ENCODE measurements at places on chromosomes 7 and 10.

- DNase-seq, result no peak
Measured at GRCh38 chr7:132996581-132997242, 85.2 kb downstream of the CHCHD3 start.

DNA sequence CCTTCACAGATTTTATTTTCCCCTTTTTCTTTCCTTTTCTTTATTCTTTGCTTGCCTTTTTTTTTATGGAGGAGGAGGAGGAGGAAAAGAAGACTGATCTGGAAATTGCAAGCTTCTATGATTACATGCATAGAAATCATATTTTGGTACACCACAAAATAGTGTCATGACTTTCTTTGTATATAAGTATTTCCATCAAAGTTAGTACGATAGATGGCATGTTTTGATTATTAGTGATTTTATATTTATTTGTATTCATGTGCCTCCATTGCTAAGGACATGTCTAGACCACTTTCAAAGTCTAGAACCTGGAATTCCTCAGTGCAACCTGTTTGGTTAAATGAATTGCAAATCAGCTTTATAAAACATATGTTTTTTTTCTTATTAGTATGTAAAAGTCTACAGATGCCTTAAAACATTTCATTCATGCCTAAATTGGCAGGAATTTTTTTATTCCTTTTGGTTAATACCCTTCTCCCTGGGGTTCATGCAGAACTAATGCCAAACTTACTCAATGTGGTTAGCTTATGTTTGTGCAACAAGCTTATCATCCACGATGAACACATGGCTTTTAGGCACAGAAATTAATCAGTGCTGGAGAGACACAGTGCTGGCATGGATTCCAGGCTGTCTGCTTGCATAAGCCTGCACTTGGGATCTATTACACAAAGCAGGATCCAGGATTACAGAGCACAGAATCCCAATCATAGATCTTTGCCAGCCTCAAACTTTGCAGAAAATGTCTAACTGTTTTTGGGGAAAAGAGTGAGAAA is 213.1 kb downstream of the CHRM2 start:
- DNase-seq, result no peak

DNA sequence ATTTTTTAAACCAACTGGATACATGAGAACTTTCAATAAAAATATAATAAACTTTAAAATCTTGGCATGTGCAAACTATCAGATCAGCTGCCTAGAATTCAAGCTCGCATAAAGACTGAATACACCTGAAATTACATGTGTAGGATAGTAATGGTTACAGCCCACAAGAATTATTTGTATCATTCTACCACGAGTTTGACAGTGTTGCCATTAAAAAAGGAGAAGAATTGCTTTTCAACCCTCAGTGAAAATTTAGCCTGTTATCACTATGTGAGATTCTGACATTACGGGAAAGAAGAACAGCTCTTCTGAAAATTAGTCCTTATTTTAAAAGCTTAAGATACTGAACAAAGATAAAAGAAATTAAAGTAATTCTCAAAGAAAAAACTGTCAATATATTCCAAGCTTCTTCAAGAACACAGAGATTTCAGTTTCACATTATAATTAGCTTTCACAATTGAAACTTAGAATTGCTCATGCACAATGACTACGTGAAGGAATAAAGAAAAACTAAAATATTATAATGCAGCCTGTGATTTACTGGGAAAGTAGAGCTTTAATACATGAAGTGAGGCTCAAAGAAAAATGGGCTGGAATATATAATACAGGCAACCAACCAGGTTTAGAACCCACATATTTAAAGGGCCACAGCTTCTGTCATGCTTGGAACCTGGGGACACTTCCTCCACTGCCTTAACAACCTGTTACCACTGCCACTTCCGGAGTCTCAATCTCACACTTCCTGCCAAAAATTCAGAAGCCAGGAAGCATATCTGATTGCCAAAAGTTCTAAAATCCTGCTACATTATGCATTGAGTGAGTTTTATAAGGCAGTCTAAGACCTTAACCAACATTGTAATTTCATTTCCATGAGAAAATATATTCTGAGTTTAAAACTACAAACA is 23.2 kb downstream of the TPK1 start:
- peak; percentile 51 for DNase-seq

- no peak for DNase-seq
Measured at GRCh38 chr10:113775686-113776294, 24.3 kb downstream of the PLEKHS1 start.

- no peak for DNase-seq
Measured at GRCh38 chr10:132606031-132606491, 68.5 kb downstream of the INPP5A start.

DNA sequence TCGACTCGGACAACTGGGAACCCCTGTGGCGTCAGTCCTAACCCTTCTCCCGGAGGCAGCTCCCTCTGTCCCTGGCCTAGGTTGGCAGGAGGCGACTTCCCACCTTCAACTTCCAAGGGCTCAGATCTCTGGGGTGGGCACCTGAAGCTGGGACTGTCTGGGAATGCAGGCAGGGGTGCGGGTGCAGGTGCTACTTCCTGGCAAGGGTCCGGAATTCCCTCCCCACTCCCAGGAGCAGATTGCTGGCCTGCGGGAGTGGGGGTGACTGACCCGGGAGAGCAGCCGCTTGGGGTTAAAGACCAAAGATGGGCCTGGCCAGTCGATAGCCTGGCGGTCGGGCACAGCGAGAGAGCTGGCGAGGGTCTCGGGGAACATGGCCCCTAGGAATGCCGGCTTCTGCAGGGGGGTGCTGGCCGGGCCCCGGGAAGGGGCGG is 387 bp downstream of the EPHA1 start:
- DNase-seq, result no peak

DNA sequence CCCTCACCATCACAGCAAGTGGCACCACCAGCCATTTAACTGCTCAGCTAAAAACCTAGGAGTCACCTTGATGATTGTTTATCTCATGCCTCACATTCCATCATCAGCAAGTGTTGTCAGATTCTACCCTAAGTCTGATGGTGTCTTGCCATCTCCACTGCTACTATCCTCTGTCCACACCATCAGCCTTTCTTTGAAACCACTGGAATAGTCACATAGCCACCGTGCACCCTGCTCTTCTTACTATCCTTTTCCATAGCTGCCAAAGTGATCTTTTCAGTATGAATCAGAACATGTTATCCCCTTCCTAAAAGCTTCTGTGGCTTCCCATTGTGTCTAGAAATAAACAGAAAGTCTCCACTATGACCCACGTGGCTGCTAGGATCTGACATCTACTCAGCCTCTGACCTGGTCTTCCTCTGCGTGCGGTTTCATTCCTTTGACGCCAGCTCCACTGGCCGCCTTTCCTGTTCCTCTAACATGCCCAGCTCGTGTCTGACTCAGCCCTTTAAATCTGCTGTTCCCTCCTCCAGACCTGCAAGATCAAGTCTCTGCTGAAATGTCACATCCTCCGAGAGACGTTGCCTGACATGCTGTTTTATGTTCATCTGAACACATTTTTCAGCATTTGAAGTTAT is 16.5 kb upstream of the CHN2 start:
- peak; percentile 6 for DNase-seq

DNA sequence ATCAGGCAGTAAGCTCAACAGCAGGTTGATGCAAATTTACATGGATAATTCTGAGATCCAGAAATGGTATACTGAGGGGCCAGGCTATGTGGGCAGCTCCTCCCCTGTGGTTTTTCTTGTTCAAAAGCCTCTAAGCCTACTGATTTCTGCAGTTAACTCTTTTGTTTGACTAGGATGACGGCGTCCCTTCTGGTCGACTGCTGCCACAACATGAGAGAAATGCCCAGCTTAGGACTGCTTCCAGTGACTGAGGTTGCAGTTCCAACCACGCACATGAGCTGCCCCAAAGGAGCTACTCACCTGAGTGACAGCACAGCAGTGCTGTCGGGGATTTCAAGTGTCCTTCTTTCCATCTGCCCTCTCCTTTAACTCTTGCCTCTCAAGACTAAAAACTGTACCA is 973.0 kb upstream of the GHITM start:
- DNase-seq, result no peak

GRCh38 chr10:69850440-69850839 is 48.7 kb downstream of the COL13A1 start:
- no peak for DNase-seq

GRCh38 chr10:129774082-129774735 is 189.9 kb downstream of the EBF3 start:
- DNase-seq, result no peak

DNA sequence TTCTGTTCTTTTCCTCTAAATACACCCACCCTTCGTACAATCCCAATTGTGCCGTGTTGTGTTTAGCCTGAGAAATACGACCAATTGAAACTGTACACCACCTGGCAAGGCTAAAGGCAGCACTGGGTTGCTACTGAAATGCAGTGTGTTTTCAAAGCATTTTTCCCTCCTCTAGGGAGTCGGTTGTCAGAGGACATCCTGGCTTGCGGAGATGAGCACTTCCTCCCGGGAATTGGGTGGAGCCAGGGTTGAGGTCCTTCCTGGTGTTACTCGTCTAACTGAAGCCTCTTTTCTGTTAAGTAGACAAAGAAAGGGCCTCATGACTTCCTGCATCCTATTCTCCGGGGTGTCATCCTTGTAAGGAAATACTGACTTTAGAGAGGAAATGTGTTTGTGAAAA is 133.5 kb downstream of the MTPAP start:
- peak; percentile 95 for DNase-seq

- DNase-seq, result peak; percentile 33
Measured at GRCh38 chr10:3785851-3786271, 852 bp upstream of the KLF6 start.

GRCh38 chr7:157525491-157525915 is 188.7 kb downstream of the DNAJB6 start:
- no peak for DNase-seq

DNA sequence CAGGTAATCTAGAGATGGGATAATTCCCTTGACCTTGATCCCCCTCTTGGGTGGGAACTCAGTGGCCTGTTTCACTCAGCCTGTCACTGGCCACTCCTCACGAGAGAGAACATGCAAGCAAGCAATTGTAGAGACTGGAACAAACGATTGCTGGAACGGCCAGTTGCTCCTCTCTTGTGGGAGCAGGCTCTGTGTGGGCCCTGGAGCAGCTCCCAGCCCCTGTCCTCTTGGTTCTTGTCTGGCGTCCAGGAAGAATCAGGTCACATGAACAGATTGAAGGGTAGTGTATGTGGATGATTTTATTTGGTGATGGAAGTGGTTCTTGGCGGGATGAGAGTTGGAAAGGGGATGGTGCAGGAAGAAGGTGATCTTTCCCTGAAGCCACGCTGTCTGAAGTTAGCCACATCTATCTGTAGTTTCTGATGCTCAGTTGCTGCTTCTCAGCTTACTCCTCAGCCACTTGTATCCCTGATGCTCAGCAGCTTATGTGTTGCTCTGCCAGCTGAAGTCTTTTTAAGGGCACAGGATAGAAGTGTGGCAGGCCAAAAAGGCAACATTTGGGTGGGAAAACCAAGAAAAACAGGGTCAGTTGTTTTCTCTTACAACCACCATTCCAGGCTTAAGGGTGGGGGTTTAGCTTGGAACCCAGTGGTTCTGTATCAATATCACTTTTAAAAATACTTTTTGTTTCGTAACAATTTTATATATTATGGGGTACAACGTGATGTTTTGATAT is 15.9 kb downstream of the RNF133 start:
- DNase-seq, result no peak

GRCh38 chr10:75733135-75733890 is 301.9 kb downstream of the LRMDA start:
- peak; percentile 25 for DNase-seq

DNA sequence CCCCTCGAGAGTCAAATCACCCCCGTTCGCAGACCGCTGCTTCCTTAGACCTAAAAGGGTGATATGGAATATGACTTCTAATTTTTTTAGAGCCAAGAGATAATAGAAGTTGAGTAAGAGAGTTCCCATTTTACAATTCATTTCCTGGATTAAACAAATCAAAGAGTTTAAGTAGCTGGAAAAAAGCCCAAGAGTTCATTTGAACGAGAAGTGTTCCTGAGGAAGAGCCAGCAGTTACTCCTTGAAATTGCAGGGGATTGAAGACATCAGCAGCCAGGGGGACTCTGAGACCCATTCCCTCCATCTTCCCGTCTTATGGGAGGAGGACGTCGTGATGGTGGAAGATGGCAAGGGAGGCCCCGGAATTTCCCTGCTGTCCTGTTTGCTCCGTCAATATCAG is 277.0 kb downstream of the WDR11 start:
- DNase-seq, result no peak

DNA sequence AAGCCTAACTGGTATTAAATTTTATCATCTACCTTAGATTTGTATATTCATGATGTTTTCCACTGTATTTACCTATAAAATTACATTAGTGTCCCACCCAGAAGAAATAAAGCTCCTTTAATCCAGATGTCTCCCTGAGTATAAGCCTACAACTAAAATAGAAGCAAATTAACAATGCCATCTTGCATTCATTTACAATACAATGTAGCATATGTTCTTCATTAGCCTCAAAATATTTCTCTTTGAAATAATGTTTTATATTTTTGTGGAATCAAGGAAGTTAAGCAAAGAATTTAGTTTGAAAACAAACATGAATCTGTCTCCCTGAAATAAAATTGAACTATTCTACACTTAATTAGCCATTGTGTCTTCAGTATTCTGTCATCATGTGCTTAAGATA is 112.3 kb downstream of the CACNA2D1 start:
- no peak for DNase-seq

- peak; percentile 38 for DNase-seq
Measured at GRCh38 chr10:72318418-72319262, 36.1 kb downstream of the DNAJB12 start.

DNA sequence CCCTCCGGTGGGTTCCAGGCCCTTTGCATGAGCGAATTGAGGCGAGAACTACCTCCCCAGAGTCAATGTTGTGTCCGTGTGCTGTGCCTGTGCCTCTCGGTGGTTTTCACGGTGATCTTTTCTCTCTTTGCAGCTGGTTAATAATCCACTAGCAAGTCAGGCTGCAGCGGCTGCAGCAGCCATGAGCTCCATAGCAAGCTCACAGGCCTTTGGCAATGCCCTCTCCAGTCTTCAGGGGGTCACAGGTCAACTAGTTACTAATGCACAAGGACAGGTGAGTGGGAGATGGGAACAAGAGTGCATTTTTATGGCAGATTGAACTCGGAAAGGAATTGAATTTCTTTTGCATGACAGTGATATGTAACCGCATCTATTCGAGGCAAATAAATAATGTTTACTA is 159.7 kb upstream of the YAE1 start:
- no peak for DNase-seq

- DNase-seq, result no peak
Measured at GRCh38 chr10:124092250-124092859, 1.0 kb downstream of the CHST15 start.

Measured in Kasumi-1 (cell line).